ENCODE measurements at places on chromosomes 5 and 9.
A peak's percentile ranks its signal among the peaks of the same experiment; 100 is the strongest.

DNA sequence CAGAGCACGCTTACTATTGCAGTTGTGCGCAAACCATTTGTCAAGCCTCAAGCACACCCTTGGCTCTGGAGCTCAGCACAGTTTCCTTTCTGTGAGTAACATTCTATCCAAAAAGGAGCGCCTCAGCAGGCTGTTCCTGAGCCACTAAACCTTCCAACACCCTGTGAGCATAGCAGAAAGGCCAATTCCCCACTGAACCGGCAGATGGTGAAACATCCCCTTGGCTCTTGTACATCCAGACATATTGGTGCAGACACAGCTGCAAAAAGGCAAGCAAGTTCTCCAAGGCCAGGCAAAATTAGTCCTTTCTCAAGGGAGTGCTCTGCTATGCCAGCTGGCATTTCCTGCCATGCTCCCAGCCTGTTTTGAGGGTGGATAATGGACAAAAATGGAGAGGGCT, 44.1 kb upstream of the CEMIP2 start:
- no peak for DNase-seq

GRCh38 chr9:27628311-27628710, 55.0 kb upstream of the C9orf72 start:
- DNase-seq, result no peak

- no peak for DNase-seq
Measured at GRCh38 chr5:175772747-175773533, 98.4 kb upstream of the CPLX2 start.

- no peak for DNase-seq
Measured at GRCh38 chr5:144844086-144844485, 673.4 kb downstream of the KCTD16 start.

DNA sequence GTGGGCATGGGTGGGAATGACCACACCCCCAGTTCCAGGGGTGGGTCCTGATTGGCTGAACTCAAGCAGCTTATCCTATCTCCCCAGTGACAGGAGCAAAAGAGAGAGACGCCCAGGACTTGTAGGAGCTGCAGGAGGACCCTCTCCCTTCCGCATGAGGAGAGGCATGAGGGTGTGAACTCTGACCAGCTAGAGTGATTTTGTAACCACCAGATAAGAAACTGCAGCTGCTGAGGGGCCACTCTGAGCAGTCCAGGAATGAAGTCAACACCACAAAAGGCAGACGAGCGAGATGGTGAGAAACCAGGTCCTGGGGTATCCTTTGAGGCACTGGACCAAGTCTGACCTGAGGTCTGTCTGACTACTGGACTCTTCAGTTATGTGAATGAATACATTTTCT, 521.9 kb downstream of the BNC2 start:
- no peak for DNase-seq

GRCh38 chr9:8679371-8679822, 879.8 kb upstream of the DMAC1 start:
- DNase-seq, result no peak

GRCh38 chr9:18778846-18779245, 254.2 kb downstream of the SAXO1 start:
- no peak for DNase-seq

GRCh38 chr5:173953528-173954090, 35.4 kb upstream of the C5orf47 start:
- no peak for DNase-seq

DNA sequence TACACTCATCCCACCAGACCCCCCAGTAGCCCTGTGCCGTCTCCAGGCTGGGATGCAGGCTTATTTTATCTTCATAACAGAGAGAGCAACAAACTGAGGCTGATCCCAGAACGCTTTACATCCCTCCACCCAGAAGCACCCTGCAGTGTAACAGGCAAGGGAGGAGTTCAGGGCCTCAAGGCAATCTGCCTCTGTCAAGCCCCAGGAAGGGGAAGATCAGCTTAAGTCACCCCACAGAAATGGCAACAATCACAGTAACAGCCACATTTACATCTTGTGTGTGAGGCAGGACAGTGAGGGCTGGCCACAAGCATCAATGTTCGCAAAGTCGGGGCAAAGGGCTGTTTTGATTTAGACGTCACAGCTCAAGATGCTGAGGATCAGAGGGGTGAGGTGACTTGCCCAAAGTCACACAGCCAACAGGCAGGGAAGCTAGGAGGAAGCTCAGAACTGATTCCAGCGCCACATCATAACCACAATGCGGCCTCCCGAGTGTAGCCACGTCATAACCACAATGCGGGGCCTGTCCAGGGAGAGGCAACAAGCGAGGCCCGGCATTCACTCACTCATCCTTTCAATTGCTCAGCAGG, 14.4 kb downstream of the STK10 start:
- DNase-seq, result peak; percentile 86

GRCh38 chr5:34005211-34005610, 2.6 kb downstream of the AMACR start:
- peak; percentile 30 for DNase-seq

GRCh38 chr5:35319333-35320002, 89.2 kb upstream of the PRLR start:
- DNase-seq, result peak; percentile 62

GRCh38 chr9:38278457-38278856, 114.0 kb upstream of the ALDH1B1 start:
- no peak for DNase-seq

DNA sequence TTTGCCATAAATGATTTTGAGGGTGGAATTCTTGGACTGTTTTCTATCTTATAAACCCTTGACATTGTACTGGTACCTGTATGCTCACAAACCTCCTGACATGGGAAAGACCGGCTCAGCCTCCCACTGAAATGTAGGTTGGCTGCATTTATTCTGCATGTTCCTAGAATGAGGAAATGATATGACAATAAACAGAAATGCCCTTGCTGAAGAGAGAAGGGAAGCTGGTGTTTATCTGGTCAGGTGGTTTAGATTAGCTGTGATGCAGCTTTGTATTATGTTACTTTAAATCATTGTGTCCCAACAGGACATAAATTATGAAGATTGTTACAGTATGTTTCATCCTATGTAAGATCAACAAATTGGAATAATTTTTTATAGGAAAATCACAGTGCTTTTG, 23.1 kb upstream of the CATSPER3 start:
- DNase-seq, result no peak

DNA sequence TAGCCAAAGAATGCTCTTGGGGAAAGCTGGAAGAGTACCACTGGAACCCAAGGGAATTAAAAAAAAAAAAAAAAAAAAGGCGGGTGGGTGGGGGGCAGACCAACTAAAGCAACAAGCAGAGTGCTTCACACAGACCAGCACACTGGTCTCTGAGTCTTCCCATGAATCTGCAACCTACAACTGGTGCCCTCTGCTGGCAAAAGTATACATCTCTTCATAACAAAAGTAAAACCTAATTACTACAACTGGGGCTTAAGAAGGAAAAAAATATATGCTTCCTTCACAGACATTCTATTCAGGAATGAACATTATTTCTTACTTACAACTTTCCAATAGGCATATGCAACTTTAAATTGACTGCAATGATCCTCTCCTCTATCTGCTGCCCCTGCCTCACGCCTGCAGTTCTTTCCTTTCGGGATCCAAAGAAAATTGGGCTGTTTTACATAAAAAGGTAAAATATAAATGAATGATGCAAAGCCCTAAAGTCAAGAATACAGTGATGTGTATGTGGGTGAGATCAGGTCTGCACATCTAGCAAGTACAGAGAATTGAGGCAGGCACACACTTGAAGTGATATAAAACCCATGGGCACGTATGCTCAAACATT, 7.2 kb upstream of the KLHL3 start:
- peak; percentile 37 for DNase-seq

GRCh38 chr9:133754187-133754586, 16.0 kb upstream of the SARDH start:
- DNase-seq, result no peak

- DNase-seq, result no peak
Measured at GRCh38 chr9:88983865-88984542, 7.3 kb upstream of the S1PR3 start.

DNA sequence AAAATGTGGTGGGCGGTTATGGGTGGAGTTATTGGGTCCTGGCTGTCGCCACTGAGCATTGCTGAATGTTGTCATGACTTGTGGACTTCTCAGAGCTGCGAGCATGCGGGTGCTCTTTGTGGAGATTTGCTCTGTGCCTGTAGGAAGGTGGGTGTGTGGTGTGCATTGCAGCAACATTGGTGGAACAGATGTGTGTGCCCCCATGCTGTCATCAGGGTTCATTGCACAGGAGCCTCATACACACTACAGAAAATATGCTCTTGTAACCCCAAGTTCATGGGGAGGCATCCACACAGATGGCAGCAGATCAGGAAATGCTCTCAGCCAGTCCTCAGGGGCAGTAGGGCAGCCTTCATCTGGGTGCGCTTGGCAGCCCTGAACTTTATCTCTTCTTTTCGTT, 55.9 kb upstream of the PHF2 start:
- no peak for DNase-seq

DNA sequence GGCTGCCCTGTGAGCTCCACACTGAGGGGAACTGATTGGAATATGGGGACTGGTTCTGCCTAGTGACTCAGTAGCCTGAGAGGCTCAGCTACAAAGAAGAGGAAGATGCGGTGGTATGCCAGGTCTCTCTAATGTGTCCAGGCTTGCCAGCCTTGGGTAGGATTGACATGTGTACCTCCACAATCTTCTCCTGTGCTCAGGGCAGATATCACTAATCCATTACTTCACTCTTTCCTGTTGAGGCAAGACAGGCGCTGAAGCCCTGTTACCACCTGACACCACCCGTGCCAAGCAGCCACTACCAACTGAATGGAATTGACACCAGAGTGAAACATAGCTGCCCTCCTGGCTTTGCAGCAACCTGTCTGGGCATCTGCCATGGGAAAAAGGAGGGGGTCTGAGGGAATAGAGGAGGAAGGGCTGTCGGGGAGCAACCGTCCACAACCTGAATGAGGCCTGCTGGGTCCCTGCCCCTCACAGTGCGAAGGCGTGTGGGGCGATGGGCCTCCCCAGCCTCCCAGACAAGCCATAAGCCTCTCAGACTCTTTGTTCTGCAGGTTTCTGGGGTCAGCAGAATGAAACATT, 114.7 kb upstream of the CXCL14 start:
- no peak for DNase-seq

DNA sequence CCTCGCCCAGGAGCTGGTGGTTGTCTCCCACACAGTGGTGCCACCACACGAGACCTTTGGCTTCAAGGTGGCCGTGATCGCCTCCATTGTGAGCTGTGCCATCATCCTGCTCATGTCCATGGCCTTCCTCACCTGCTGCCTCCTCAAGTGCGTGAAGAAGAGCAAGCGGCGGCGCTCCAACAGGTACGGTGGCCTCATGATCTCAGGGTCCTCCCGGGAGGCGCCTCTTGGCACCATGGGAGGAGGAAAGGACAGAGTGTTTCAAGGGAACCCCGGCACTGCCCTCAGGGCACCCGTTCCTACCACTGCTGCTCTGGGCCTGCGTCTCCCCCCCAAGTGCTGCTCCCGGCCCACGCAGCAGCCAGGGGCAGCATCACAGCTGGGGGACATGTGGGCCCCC, 18.2 kb upstream of the CARD19 start:
- DNase-seq, result no peak

DNA sequence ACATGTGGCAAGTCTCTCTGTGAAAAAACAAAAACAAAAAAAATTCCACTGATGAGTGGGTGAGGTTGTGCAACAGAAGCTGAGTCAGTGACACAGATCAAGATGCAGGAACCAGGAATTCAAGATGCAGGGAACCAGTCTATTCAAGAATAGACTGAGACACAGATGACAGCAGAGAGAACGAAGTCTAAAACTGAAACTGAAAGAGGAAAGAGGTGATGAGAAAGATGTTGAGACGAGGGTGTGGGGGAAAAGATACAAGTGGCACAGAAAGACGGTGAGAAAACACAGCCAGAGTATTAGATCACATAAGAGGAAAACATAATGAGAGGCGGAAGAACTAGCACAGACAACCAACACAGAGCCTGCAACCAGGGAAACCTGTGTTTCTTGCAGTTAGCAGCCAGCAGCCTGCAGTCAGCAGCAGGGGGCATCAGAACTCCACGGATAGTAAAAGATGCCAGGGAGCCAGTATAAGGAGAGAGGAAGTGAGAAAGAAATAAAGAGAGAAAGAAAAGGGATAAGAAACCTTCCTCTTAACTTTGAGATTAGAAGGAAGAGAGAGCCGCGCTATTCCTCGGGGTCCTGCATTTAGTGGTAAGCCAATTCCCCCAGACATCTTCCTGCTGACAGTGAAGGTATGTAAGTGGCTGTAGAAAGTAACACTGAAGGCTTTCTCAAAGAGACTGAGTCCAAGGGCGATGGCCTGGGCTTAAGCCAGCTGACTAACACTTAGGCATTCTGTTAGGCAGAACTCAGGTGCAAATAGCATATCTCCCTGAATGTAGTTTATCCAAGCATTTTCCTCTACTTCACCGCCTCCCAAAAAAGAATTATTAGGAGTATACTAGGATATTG, 79.0 kb downstream of the TLR4 start:
- peak; percentile 36 for DNase-seq

GRCh38 chr9:77462066-77462465, 186.1 kb downstream of the GNA14 start:
- DNase-seq, result no peak

DNA sequence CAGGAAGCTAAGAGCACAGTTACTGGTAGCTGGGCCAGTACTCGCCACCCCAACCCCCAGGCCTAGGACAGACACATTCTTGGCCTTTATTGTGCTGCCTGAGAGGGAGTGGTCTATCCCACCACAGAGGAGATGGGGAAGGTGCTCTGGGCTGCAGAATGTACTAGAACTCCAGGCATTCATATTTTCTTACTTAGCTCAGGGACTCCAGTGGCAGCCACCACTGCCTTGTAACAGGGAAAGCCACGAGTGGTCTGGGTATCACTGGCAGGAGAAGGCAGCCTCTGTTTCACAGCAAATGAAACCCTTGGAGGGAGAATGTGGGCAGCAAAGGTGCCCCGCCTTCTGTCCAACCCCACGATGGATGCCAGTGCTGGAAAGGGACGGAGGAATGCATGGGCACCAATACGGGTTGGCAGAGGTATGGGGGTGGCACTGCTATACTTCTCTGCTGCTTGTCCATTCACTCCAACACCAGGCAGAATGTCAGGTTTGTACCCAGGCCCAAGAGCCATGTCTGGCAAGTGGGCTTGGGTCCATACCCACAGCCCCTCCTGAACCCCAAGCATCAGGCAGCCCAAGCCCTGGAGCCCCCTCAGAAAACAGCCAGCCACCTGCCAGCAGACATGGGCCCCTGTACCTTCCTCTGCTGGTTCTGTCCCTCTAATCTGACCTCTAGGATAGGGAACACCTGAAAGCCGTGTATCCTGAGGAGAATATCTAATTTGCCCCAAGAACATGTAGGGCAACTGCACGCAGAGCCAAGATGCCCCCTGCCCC, 4.6 kb downstream of the SEPTIN8 start:
- no peak for DNase-seq

DNA sequence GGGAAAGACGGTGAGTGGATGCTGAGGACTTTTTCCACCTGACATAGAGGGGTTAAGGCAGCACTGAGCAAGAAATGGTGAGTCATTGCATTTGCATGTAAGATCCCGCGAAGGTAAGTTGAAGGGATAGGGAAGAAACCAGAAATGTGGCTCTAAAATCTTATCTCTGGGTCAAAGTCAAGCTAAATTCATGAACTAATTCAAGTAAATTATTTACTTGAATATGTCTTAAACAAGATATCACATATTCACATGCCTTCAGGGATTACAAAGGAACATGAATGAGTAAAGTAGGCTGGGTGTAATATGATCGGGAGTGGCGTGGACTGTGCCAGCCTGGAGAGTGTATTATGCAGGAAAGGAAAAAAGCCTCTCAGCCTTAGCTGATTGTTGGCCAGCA, 74.4 kb upstream of the EQTN start:
- DNase-seq, result no peak

Data from stimulated activated CD8-positive, alpha-beta memory T cell treated with anti-CD3 and anti-CD28 coated beads, Interleukin-15, amount 100 ng/mL, for 48 hours (primary cell).